ENCODE measurements at places on chromosomes 6 and 20.

DNA sequence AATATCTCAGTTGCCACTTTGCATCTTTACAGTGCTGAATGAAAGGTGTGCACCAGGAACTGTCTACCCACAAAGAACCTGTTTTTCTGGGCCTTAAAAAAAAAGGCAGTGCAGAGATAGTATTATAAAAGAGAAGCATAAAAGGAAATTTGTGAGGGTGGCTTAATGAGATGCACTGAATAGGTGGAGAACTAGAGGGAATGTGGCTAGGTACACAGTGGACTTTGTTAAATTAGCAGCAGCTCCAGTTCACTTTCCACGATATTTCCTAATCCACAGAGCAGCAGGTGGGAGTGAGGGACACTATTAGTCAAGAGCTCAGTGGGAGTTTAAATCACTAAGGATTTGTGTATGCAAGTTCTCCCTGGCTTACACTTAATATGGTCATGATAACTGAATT, 38.8 kb downstream of the MAP7 start:
- no peak for DNase-seq

DNA sequence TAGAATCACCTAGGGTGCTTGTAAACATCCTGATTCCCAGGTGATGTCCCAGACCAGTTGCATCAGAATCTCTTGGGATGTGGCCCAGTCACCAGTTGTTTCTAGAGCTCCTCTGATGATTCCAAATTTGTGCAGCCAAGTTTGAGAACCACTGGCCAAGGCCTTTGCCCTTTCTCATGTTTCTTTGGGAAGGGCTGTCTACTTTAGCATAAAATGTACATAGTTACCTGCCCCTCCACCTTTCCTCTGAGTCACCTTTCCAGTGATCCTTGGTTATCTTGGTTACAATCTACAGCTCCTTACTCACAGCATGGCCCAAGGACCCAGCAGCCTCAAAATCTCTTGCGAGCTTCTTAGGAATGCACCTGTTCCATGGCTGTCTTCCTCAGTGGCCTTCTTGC, 266.4 kb upstream of the PRND start:
- no peak for DNase-seq

GRCh38 chr6:135282395-135282794, 101.3 kb downstream of the MYB start:
- no peak for DNase-seq

- peak; percentile 77 for DNase-seq
Observed at GRCh38 chr6:131101911-131102680, 33.2 kb upstream of the AKAP7 start.

- no peak for DNase-seq
Observed at GRCh38 chr6:134851548-134851947, 98.4 kb downstream of the ALDH8A1 start.

DNA sequence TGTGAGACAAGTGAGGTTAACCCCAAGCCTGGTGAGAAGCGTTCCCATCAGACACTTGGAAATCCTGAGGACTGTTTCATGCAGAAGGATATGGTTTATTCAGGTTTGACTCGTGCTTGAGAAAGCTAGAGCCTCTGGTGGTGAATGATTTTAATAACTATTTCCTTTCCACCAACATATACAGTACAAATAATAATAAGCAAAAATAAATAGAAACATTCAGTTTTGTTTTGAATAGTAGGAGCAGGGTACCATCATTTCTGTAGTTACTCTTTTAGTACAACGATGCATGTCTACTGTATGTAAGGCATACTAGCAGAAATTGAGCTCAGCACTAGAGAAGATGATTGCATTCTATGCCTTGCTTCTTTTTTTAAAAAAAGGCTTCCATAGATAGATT, 33.5 kb downstream of the PLG start:
- no peak for DNase-seq

- no peak for DNase-seq
Observed at GRCh38 chr6:33174784-33175183, 17.5 kb downstream of the COL11A2 start.

DNA sequence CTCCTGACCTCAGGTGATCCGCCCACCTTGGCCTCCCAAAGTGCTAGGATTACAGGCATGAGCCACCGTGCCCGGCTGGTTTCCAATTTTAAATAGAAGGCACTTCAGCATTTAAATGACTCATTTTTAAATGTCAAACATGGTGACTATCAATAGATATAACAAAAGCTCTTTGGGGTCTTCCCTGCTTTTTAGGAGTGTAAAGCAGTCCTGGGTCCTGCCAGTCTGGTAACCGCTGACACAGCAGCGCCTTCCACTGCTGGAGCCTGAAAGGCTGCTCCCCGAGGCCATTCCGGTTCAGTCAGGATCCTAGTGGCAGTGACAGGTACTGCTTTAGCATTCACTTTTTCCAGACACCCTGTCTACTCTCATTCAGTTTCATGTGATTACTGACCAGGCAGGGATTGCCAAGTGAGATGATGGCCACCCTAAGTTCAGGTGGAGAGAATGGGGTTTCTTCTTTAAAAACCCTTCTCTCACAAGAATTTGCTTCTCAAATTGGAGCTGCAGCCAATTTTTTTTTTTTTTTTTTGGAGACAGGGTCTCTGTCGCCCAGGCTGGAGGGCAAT, 5.1 kb downstream of the DIDO1 start:
- peak; percentile 25 for DNase-seq

GRCh38 chr6:129370268-129370916, 339.6 kb downstream of the ARHGAP18 start:
- peak; percentile 31 for DNase-seq

GRCh38 chr6:14149053-14149738, 31.6 kb downstream of the CD83 start:
- DNase-seq = no peak

DNA sequence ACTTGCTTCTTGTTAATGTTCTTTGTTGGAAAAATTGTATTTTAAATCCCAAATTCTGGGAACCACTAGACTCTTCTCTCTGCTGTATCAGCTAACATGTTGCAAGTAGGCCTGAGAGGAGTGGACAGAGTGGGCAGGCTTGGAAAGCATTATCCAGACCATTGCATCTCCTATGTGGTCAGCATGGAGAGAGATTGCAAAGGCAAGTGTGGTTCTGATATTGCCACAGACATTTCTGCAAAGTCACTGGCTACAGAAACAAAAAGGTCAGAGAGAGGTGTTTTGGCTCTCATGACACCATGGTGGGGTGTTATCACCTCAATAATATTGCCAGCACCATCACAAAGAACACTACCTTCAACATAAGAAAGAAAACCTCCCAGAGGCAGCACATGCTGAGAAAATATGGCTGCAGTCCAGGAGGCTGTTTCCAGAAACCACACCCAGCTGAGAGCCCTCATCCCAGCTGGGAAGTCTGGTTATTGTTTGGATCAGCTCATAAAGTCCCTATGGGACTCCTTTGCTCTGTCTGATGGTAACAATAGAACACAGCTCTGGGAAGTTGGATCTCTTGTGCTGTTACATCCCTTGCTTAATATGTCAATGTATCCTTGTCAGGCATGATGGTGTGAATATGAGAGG, 78.2 kb upstream of the TBX18 start:
- no peak for DNase-seq

GRCh38 chr6:30537931-30538330, 18.4 kb downstream of the GNL1 start:
- DNase-seq = no peak

- peak; percentile 50 for DNase-seq
Observed at GRCh38 chr6:119129148-119129967, 50.9 kb upstream of the FAM184A start.

DNA sequence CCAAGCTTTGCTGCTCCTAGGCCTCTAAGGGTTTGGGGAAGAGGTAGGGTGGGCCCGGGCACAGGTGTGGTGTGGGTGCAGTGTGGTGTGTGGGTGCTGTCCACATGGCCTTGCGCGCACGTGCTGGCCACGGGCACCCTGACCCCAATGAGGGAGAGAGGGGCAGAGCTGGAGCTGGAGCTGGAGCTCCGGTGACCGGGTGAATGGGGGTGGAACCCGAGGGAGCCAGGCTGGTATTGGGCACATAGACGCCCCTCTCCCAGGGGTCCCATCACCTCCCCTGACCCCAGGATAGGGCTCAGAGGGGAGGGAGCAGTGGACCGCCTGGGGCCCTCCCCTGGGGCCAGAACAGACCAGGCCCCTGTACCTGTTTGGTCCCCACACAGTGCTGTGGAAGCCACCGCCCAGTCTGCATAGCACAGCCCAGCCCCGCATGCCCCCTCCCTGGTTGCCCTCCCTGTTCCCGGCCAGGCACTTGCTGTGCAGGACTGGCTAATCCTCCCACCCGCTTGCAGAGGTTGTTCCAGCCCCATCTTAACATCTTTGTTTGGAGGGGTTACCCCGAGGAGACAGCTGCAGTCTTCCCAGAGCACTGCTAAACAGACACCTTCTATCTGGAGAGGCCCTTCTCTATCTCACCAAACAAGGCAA, 984 bp downstream of the ADAM33 start:
- no peak for DNase-seq

DNA sequence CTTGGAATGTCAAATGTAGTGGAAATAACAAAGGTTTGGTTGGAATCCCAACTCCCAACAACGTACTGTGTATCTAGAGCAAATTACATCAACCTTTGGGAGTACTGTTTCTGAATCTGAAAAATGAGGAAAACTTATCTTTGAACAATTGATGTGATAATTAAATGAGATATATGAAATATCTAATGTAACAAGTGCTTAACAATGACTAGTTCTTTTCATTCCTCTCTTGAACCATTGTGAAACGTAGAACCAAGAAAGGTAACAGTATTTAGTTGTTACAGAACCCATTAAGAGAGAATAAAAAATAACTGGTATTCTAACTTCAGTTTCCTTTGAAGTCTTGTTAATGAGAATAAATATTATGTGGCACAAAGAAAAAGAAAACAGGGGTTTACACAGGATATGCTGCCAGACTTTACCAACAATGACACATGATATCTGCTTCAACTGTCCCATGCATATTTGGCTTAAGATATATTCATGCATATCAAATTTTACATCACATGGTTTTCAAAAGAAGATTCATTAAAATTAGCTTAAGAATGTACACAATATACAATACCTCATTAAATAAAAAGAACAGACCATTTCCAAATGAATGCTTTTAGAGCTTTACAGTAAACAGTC, 111.8 kb downstream of the ATG5 start:
- DNase-seq = no peak

GRCh38 chr6:166655713-166656229, 28.7 kb upstream of the RPS6KA2 start:
- DNase-seq = no peak

DNA sequence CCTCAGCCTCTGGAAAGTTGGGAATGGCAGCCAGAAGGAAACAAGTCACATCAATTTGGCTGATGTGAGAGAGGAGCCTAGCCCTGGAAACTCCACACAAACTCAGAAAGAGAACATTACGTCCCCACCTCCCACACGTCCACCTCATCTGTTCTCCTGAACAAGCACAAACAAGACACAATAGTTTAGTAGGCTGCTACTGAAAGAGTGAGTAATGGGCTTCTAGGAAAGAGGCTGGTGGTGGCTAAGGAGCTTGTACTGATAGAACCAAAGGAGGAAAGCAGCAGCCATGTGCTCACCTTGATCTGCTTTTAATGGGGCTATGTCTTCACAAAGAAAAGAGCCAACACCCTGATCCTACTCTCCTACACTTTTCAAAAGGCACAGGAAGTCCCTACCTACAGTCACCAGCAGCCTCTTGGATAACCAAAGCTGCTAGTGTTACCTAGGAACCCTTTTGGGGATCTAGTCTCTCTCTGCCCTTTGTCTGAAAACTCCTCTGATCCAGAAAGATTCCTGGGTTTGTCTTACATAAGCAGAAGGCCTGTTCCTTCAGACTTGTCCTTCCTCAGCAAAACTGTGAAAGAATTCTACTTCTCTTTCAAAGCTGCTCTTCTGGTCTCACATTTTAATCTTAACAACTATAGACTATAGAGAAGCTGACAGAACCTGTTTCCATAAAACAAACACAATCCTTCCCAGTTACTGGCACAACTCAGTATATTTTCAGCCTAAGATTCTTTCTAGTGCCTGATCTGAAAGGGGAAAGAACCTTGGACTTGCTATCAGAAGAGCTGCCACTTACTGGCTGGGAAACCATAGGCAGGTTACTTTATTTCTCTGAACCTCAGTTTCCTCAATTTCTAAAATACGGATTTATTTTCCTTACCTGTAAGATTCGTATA, 3.1 kb downstream of the PLAGL2 start:
- DNase-seq = no peak

DNA sequence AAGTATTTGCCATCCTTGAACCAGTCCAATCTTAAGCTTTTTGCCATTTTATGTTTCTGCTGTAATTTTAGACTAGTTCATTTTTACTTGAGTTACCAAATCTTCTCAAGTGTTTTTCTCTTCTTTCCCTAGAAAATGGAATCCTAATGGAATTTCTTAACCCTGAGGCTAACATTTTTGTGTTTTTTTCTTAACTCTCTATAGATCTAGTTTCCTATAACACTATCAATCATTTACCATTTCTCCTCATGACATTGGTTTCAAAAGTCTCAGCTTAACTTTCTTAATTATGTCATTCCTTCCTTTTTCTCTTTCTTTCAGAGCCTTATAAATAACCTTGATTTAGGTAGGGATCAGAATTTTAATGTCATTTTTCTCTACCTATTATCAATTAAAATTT, 54.8 kb downstream of the SENP6 start:
- no peak for DNase-seq

DNA sequence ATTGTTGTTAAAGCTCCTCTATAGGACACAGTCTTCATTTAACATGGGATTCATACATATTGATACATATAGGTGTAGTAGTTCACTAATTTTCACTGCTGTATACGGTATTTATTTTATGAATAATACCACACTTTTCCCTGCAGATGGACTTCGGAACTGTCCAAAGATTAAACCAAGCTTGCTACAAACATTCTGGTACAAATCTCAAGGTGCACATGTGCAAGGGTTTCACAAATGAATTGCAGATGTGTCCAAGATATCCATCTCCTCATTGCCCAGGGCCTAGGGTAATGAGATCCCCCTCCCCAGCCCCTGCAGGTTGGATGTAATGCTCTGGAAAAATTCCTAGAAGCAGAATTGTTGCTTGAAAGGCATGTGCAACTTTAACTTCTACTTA, 31.4 kb downstream of the DTNBP1 start:
- no peak for DNase-seq

- no peak for DNase-seq
Observed at GRCh38 chr6:36804563-36804962, 34.7 kb downstream of the CPNE5 start.

GRCh38 chr6:55955684-55956083, 80.3 kb upstream of the BMP5 start:
- no peak for DNase-seq

- DNase-seq = no peak
Observed at GRCh38 chr20:4244700-4245485, 229.5 kb upstream of the RNF24 start.

GRCh38 chr20:61288331-61288784, 36.3 kb downstream of the CDH4 start:
- DNase-seq = no peak

DNA sequence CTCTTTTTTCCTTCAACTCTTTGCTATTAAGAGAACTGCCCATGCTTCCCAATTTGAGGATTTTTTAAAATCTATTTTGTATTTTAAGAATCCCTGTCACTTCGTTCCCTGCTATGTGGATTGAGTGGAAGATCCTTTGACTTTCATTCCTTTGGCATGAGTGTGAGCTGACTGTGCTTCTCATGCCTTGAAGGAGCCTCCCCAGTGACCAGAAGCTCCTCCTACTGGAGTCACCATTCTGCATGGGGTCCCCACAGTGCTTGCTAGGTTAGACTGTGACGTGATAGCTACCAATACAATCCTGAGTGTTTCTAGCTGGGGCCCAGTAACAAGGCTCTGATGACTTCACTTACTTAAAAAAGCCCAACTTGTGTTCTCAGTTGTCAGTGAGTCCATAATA, 104.4 kb upstream of the LAMP5 start:
- peak; percentile 45 for DNase-seq
